ENCODE measurements at places on chromosomes 6 and 20.

DNA sequence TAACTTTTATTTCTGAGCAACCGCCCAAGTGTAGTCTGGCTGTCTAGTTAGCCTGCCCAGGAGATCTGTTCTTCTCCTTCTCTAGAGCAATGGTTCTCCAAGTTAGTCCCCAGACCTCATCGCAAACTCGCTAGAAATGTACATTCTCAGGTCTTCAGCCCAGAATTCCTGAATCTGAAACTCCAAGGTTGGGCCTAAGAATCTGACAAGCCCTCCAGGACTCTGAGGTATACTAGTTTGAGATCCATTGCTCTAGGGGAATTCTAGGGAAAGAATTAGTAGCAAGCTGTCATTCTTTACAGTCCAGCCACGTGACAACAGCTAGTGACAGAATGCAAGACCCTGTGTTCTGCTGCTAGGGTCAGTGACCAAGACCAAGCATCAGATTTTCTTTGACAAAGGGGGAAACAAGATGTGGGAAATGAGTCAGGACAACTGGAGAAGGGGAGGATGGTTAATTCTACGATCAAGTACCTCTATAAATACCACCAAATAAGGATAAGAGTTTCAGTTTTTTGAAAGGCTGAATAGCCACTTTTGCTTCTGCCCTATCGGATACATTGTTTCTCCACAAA is 5.8 kb downstream of the UBE2V1 start:
- no peak for DNase-seq

DNA sequence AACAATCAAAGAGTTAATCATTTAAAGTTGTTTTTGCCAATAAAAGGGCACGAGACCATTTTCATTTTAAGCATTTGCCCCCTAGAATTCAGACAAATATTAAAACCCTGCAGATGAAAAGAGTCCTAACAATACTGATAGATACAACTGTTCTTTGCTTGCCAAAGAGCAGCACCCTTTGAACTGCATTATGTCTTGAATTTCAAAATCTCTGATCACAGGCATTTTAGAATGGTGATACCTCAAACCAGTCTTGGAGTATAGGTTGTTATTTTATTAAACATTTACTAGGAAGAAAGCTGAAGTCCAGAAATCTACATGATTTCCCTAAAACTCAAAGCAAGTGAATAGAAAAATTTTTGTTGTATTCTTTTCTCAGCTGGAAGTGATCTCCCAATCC is 108.7 kb downstream of the KIF13A start:
- no peak for DNase-seq

DNA sequence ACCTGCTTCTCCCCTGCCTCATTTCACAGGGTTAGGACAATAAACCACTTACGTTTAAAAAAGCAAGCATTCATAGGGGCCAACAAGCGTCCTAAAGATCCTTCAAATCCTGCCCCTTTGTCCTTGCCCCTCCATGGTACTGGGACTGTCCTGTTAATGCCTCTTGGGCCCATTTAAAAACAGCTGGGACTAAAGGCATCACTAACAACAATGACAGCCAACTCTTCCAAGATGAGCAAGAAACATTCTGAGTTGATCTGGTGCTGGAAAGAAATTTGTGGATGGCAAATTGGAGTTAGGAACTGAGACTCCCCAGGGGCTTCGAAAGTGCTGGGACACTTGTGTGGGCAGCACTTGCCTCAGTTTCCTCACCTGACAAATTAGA is 93.4 kb downstream of the ZMYND8 start:
- DNase-seq: no peak

- DNase-seq: no peak
These were observed 98.6 kb upstream of the CLDN20 start for GRCh38 chr6:155165029-155165710.

GRCh38 chr6:7938562-7939183 is 28.1 kb upstream of the TXNDC5 start:
- no peak for DNase-seq

DNA sequence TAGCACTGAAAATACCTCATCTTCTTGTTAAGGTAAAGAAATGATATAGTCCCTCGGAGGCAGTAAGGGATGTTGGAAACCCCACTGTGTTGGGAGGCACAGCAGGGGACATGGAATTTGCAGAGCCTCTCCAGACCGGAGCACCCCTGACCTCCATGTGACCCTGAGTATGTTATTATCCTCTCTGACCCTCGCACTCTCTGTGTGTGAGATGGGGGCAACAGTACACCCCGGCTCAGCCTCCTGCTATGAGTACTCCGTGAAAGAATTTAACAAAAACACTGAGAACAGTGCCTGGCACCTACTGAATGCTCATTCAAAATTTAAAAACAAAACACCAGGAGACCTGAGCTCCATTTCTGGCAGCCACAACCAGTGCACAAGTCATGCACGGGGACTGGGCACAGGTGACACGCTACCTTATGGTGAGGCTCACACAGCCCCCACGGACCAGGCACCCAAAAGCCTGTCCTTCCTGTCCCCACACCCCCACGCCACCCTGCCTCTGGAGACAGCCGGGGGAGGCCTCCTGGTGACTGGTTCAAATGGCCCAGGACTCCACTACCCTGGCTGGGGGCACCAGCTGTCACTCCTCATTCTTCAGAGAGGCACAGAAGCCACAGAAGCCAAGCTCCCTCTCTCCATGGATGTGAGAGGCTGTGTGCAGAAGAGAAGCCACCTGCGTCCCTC is 6.1 kb downstream of the NINL start:
- DNase-seq: no peak

- no peak for DNase-seq
These were observed 268.4 kb downstream of the SMOC2 start for GRCh38 chr6:168709390-168709789.

DNA sequence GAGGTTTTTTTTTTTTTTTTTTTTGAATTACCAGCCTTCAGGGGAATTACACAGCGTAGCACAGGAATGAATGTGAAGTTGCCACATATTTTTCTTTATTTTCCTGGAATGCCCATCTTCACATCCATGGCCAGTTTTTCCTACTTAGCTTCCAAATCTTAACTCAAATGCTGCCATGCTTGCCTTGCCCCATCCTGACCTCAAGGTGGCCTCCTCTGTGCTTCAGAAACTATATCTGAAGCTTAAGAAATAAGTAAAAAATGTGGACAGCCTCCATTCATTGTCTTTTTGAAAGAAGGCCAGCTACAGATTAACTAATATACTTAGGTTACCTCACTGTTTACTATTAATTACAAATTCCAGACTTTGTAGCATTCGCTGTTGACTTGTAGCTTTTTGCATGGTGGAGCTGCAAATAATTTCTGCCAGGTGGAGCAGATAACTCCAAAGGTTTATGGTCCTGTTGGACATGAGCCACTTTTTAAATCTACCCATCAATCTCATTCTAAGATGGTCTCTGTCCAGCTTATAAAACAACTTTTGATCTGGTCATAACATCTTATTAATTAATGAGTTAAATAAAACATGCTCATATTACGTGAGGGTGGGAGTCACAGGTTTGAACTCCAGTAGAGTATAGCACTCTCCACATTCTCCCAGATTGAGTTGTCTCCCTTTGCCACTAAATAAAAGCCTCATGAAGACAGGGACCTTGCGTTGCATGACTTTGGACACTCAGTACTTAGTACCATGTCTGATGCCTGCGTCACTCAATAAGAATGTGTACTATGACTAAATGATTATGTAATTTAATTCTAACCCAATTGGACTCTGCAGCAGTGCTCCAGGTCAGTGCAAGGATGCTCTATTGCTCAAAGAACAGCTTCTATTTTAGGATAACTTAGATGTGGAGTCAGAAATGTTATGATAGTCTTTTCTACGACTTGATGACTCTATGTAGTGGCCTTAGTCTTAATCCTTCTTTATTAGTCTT is 678.6 kb upstream of the CITED2 start:
- DNase-seq: no peak

- DNase-seq: no peak
These were observed 2.8 kb downstream of the AHCY start for GRCh38 chr20:34300256-34300806.
